ENCODE measurements at places on chromosomes 16 and 17.

DNA sequence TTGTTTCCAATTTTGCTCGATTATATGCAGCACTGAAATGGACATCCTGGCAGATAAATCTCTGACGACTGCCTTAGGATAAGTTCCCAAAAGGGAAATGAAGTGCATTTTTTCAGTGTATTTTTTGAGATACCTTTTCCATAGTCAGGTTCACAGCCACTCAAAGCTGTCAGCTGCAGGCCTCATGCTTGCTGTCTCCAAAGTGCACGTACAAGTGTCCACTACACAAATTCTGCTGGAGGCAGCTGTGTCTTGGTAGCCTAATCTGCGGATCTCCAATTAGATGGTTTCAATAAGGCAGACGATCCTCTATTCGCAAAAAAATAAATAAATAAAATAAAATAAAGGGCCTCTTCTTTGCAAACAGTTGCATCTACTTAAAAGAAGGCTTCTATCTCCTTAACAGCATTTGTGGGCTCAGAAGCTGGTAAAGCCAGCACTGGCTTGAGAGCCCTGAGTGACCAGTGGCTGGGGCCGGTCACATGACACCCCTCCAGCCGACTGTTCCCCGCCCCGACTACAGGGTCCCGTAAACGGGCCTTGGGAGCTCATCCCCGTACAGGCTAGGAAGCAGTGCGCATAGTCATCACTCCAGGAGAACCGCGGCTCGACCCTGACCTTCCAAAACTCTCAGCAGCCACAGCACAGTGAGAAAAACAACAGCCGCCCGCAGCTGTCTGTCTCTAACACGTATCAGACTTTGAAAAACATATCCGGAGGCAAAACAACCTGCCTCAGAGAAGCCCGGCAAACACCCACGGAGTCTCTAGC is 18.8 kb downstream of the RPH3AL start:
- DNase-seq = no peak

GRCh38 chr16:60318486-60318885 is 1584.4 kb upstream of the GOT2 start:
- DNase-seq = no peak

DNA sequence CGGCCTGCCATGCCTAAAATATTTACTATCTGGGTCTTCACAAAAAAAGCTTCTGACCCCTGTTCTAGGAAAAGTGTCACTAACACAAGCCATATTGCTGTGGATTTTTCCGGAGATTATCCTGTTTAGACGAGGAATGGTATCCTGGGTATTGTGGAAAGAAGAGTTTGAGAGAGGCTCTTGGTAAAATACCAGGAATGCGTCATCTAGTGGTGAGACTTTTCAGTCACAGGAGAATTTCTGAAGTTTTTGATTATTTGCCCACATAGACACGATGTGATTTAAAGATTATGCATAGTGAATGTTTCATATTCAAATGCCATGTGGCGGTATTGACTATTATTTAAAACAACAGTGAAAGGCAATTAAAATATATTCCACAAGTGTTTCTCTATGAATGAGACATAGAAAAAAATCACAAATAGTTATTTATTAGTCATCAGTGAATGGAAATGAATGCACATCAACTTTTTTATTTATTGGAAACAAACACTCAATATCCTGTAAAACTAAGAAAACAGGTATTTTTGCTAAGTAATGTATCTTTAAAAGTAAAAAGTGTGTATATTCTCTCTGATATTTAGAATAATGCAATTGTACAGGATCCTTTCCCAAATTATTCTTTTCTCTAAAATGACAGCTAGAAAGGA is 7.8 kb downstream of the KRT28 start:
- DNase-seq = peak; percentile 47

DNA sequence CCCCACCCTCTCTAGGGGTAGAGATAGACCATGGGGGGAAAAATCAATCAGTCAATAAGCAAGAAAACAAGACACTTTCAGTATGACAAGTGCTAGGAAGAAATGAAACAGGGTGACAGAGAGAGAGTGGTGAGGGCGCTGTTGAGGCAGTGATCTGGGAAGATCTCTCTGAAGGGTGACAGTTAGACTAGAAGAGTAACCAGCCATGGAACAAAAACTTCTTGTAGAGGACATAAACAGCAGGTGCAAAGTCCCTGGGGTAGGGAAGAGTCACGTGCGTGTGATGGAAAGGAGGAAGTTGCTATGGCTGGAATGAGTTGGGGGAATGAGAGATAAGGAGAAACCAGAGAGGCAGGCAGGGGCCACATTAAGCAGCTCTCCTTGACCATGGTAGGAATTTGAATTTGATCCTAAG is 16.8 kb upstream of the EMP2 start:
- no peak for DNase-seq

GRCh38 chr16:83706394-83706793 is 101.4 kb upstream of the HSBP1 start:
- peak; percentile 89 for DNase-seq

DNA sequence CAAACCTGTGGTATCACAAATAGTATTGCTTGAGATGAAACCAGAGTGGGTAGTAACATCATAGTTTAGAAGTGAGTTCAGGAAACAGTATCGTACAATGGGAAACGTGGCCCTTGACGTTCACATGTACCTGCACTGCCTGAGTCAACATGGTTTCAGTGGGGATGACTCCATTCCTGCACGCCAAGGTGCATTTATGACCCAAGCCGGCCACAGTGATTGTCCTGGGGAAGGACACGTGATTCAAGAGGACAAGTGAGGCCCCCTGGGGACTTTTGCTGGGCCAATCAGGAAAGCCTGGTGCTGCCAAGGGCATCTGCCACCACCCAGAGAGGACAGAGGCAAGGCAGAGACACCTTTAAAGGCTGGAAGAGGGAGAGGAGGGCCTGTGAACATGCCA is 119.2 kb downstream of the AXIN2 start:
- no peak for DNase-seq

- DNase-seq = no peak
These were observed 51.4 kb downstream of the MFSD11 start for GRCh38 chr17:76789235-76789788.

- DNase-seq = no peak
These were observed 53.5 kb downstream of the TNFRSF13B start for GRCh38 chr17:16918443-16918842.

GRCh38 chr17:1648963-1649843 is 463 bp downstream of the RILP start:
- peak; percentile 89 for DNase-seq

DNA sequence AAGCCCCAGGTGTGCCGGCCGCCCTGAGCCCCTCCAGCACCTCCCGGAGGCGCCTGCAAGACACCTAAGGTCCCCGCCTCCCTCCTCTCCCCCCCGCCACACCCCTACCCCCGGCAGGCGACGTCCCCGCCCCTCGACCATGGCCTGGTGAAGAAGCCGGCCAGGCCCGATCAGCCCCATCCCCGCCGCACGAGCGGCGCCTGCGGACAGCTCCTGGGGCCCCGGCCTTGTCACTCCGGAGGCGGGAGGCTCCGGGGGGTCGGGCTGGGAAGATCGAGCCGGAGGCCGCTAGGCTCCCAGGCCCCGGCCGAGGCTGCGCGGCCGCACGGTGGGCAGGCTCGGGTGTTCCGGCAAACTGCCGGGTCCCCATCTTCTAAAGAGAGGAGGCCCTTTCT is 405 bp upstream of the ACE start:
- DNase-seq = no peak

- no peak for DNase-seq
These were observed 19.3 kb upstream of the SLFN13 start for GRCh38 chr17:35467824-35468223.

GRCh38 chr17:7837408-7838088 is 3.5 kb downstream of the KDM6B start:
- DNase-seq = no peak

GRCh38 chr17:60604686-60605334 is 4.8 kb downstream of the PPM1D start:
- DNase-seq = peak; percentile 71

All from fibroblast of skin of back (primary cell).